ENCODE measurements at places on chromosomes 16 and 17.

- no peak for DNase-seq
Observed at GRCh38 chr16:12099451-12100123, 123.1 kb downstream of the SNX29 start.

DNA sequence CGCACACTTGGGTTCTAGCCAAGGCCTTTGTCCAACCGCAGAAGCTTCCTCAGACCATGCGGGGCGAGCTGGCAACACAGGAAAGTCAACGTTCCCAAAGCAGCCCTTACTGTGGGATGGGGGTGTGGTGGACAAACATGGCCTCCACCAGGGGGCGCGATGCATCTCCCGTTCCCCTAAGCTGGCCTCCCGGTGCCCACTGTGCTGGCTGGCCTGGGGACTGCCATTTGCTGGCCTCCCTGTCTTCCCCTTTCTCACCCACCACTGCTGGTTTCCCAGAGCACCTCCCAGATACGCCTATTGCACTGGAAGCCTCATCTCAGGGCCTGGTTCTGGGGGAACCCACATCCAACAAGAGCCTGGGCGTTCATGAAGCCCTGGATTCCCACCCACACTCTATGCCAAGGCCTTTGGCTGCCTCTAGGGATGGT lies 145.3 kb downstream of the IRF8 start:
- DNase-seq: no peak

DNA sequence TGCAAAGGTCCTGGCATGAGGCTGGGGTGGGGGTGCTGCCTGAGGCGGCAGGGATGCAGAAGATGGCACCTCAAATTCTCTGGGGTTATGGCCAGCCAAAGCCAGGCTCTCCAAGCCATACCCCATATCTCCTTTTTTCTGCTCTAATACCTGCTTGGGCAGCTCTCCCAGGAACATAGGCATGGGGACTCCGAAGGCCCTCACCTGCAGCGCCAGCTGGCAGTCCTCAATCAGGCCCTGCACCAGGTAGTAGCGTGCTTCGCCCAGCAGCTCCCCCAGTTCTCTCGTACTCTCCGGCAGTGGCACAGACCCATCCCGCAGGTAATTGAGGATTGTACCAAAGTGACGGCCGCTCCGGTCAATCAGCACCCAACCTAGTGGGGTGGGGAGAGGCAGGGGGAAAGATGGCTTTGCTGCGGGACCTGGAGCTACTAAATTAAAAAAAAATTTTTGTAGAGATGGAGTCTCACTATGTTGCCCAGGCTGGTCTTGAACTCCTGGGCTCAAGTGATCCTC lies 3.0 kb downstream of the KCTD13 start:
- no peak for DNase-seq

DNA sequence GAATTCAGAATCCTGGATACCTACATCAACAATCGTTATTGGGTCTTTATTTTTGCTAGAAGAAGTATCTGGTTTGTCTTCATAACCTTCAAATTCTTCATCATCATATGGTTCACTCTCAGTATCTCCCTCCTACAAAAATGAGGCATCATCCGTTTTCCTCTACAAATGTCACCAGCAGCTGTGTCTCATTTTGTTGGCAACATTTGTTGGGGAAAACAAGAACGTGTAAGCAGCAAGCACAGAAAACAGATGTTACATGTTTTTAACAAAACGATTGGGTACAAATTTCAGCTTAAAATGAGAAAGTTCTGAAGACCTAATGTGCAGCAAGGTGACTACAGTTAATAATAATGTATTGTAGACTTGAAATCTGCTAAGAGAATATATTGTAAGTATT lies 8.7 kb downstream of the CCDC47 start:
- no peak for DNase-seq

- DNase-seq: no peak
Observed at GRCh38 chr17:57104461-57105175, 19.6 kb downstream of the AKAP1 start.

GRCh38 chr16:85195271-85195647 lies 83.0 kb upstream of the CIBAR2 start:
- no peak for DNase-seq

- DNase-seq: peak; percentile 18
Observed at GRCh38 chr16:3182608-3183444, 5.2 kb upstream of the OR1F1 start.

DNA sequence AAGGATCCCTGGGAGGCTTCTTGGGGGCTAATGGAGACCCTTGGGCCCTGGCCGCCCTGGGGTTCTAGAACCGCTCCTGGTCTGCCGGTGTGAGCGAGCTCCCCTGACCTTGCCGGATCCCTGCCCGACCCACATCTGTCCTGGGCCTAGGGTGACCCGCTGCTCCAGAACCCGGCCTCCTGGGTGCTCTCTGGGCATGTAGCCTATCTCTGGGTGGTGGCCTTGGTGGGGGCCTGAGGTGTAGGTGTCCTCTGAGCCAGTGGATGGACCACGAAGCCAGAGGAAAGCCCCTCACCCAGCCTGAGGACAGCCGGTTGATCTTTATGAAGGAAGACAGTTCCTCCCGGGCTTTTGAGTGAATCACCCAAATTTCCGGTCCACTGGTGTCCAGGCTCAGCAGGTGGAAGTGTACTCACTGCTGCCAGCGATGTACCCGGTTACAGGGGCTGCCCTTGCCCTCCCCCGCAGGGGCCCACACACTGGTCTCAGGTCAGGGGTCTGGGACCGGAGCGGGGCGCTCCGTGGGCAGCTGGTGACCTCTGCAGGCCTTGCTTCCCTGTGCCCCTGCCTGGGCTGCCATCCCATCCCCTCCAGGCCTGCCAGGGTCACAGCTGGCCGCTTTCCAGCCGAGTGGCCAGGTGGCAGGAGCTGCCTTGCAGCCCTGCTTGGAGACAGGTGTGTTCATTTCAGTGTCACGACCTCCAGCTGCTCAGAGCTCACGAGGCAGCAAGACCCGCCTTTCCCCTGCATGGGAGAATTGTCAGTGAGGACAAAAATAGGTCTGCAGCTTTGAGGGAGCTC lies 10.5 kb upstream of the GSE1 start:
- DNase-seq: no peak

DNA sequence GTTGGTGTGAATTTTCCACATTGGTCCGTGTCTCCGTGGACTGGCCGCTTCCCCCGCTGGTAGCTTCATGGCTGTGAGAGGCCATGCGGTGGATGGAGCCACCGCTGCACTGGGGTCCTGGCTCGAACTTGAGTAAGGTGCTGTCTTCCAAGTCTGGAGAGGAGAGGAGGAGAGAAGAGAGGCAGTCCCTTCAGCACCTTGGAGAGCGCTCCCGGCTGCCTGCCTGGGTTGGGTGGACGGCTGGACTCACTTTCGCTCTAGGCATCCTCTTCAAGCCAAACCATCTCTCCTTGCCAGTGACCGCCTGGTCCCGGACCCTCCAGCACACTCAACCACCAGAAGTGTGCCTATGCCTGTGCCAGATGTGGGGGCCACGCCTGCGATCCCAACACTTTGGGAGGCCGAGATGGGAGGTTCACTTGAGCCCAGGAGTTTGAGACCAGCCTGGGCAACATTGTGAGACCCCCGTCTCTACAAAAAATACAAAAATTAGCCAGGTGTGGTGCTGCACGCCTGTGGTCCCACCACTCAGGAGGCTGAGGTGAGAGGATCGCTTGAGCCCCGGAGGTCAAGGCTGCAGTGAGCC lies 6.2 kb downstream of the JPH3 start:
- no peak for DNase-seq

- no peak for DNase-seq
Observed at GRCh38 chr17:14297161-14297851, 3.6 kb upstream of the HS3ST3B1 start.

DNA sequence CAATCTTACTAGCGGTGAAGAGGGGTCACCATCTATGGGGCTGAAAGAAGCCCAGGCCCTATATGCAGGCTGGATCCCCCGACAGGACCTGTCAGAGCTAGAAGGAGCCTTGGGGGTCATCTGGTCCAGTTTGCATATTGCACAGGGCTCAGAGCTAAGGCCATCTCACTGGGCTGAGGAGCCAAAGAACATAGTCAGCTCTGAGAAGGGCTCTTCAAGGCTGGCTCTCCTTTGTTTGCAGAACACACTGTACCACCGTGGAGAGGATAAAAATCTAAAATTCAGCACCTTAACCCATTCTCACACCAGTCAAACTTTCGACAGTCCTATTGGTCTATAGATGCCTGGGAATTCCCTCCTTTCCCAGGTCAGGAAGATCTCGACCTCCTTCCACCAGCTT lies 24.2 kb downstream of the WNT3 start:
- no peak for DNase-seq

DNA sequence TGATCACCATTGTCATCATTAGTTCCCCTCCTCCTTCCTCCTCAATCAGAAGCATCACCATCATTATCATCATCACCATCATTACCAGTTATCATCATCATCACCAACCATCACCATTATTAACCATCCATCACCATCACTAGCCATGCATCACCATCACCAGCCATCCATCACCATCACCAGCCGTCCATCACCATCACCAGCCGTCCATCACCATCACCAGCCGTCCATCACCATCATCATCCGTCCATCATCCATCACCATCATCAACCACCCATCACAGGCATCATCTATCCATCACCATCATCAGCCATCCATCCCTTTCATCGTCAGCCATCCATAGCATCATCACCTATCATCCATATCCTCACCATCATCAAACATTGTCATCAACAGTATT lies 382.0 kb downstream of the CPPED1 start:
- no peak for DNase-seq

GRCh38 chr16:90031186-90031930 lies 12.1 kb upstream of the DBNDD1 start:
- no peak for DNase-seq

DNA sequence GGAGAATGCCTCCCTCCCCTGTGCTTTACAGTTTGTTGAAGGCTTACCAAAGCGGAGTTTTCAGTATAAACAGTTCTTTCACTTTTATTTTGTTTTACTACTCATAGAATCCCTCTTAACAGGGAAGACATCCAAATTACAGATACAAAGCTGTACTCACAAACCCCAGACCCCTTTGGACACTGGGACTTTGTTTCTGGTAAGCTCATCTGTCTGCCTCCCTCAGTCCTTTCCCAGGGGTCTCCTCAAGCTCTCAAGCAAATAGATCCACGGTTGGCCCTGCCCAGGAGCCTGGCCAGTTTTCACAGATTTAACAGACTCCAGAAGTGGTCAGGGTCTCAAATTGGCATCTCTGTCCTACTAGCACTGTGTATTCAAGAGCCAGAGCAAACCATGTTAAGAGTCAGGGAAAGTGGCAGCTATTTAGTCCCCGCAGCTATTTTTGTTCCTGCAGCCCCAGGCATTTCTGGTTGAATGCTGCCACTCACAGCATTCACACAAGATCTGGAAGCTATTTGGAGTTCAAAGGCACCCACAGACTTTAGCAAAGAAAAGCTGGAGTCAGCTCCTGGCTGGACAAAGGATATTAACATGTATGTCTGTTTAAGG lies 54.2 kb downstream of the TMEM100 start:
- DNase-seq: no peak

GRCh38 chr16:75111961-75112733 lies 4.4 kb downstream of the LDHD start:
- no peak for DNase-seq

GRCh38 chr17:4969551-4970173 lies 2.0 kb upstream of the SPAG7 start:
- DNase-seq: no peak

DNA sequence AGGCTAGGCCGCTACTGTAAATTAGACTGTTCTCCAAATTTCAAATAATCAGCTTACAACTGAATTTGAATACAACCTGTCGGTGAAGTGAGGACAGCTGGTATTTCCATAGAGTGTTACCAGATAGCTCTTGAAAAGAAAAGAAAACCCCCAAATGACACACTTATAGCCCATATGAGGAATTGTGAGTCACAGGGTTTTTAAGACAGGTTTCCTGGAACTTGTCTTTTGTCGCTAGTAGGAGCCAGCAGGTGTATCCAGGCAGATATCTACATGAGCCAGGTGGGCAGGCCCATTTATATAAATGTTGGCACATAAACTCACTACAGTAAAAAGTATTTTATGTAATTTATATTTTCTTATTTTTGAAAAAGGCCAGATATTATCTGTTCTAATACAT lies 24.0 kb downstream of the TNRC6A start:
- no peak for DNase-seq

- no peak for DNase-seq
Observed at GRCh38 chr17:4055014-4055413, 87.8 kb downstream of the ZZEF1 start.

GRCh38 chr17:47797797-47798196 lies 23.8 kb downstream of the OSBPL7 start:
- DNase-seq: no peak

DNA sequence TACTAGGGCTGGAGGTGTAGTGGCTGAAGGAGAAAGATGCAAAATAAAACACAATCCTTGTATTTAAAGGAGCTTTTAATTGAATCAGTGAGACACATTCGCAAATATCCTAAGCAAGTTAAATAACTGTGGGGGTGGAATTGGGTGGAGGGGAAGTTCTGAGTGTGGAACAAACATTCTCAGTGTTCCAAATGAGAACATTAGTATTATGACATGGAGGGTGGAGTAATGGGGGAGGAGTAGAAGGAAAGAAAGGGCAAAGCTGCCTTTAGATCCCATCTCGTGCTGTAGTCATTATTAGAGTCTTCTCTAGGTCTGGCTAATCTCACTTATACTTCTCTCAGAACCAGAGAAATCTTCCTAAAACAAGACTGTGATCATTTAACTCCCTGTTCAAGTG lies 169.7 kb downstream of the ANKFN1 start:
- DNase-seq: no peak

GRCh38 chr16:19132898-19133297 lies 19.1 kb downstream of the ITPRIPL2 start:
- DNase-seq: no peak

- DNase-seq: no peak
Observed at GRCh38 chr16:85002608-85003007, 8.7 kb downstream of the ZDHHC7 start.

GRCh38 chr17:5700745-5701144 lies 116.4 kb upstream of the NLRP1 start:
- no peak for DNase-seq

GRCh38 chr16:47995354-47995753 lies 160.4 kb downstream of the ABCC12 start:
- no peak for DNase-seq

DNA sequence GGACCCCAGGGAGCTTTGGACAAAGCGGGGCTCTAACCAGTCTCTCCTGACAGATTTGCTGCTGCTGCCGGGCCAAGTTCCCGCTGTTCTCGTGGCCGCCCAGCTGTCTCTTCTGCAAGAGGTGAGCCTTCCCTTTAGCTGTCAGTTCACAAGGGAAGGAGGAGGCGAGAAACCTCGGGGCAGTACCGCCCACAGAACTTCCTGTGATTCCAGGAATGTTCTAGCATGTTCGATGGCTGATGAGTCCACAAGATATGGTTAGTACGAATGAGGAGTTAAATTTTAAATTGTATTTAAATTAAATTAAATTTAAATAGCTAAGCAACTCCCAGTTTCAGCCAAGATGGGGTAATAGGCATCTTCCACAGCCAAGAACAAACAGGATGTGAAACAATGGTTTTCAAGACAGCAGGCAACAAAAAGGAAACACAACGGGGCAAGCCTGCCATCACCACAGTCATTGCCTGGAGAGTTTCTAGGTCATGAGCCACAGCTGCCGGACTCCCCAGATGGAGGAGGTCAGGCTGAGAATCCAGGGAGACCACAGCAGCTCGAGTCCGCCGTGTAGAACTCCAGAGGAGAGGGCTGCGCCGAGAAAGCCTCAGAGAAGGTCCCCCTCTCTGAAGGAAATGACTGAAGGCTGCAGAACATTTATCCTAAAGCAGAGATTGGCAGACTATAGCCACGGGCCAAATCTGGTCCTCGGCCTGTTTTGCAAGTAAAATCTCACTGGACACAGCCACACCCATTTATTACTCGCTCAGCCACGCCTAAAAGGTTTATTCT lies 9.5 kb upstream of the TCF25 start:
- no peak for DNase-seq

All from NCI-H2227 treated with DMSO at 0.1 percent for 48 hours (cell line).